COLO829 (cell line): ENCODE measurements at places on chromosomes 12 and 14.

- DNase-seq = no peak
Observed at GRCh38 chr12:132449565-132450417, 40.2 kb upstream of the FBRSL1 start.

- no peak for DNase-seq
Observed at GRCh38 chr12:121116318-121117225, 16.1 kb upstream of the P2RX7 start.

GRCh38 chr12:112370199-112370598, 12.0 kb downstream of the HECTD4 start:
- no peak for DNase-seq

DNA sequence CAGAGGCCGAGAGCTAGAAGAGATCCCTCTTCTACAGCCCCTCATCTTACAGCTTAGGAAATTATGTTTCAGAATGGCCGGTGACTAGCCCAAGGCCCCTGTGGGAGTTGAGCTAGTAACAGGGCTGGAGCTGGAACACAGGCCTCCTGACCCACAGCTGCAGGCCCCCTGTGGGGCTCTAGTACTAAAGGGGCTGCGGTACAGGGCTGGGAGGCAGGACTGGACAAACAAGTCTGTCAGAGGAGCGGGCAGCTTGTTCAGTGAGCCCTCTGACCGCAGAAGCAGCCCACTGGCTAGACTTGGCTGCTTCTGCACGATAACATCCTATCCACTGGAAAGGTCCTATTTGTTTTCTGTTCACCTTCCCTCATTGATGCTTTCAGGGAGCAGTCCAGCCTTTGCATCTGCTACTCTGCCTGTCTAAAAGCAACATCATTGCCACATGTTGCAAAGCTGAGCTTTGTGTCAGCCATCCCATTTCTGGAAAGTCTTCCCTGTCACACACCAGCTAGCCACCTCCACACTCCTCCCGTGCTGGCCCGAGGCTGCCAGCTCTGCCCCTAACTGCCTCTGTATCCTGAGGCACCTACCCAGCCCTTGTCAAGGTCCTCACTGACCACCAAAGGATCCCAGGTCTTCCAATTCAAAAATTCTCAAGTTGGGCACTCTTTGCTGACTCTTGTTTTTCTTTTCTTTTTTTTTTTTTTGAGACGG, 10.2 kb downstream of the PSMC1 start:
- no peak for DNase-seq

- DNase-seq = peak; percentile 55
Observed at GRCh38 chr14:24411443-24412389, 12.9 kb downstream of the NYNRIN start.

GRCh38 chr12:93413064-93413463, 28.7 kb downstream of the UBE2N start:
- DNase-seq = no peak

DNA sequence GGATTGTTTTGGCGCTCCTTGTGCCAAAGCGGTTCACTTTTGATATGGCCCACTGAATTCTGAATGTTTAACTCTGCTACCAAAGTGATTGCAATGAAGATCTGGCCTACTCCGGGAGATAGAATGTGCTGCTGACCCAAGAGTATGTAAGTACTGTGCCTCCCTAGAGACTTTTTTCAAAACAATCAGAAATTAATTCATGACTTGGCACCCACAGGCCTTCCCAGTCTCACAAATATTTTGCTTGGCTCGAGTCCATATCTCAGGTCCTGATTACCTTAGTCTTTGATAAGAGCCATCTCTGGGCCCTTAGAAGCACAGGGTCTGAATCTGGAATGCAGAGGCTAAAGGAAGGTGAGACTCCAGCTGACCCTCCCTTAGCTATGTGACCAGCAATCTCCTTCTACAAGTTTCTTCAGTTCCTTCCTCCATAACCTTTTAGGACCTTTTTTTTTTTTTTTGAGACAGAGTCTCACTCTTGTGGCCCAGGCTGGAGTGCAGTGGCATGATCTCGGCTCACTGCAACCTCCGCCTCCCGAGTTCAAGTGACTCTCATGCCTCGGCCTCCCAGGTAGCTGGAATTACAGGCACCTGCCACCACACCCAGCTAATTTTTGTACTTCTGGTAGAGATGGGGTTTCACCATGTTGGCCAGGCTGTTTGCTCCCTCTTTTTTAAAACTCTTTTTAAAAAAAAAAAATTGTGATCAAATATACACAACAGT, 49.5 kb upstream of the METAP2 start:
- DNase-seq = no peak

GRCh38 chr14:46574221-46574977, 77.2 kb downstream of the RPL10L start:
- DNase-seq = peak; percentile 45

GRCh38 chr12:129594098-129594497, 309.7 kb downstream of the TMEM132D start:
- DNase-seq = no peak

DNA sequence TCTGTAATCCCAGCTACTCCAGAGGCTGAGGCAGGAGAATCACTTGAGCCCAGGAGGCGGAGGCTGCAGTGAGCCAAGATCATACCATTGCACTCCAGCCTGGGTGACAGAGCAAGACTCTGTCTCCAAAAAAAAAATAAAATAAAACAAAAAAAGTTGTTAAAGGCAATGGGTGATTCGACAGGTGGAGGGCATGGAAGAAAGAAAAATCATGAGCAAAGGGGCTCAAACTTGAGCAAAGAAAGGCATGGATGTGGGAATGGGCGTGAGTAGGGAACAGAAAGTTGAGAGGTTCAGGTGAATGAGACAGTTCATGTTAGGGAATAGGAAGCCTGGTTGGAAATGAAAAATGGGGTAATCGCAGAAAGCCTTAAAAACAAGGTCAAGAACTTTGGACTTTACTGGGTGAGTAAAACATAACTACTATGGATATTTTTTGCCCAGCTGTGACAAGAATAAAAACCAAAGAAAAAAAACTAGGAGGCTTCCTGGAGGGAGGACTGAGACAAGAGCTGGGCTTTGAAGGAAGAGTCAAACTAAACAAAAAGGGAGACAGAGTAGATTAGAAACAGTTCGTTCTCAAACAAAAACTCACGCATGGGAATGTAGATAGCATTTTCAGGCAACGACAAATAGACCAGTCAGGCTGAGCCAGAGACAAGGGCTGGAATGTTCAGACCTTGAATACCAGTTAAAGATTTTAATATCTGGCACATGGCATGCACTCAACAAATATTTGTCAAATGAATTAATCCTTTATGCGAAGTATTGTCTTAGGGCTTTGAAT, 18.8 kb downstream of the PYM1 start:
- DNase-seq = peak; percentile 81

DNA sequence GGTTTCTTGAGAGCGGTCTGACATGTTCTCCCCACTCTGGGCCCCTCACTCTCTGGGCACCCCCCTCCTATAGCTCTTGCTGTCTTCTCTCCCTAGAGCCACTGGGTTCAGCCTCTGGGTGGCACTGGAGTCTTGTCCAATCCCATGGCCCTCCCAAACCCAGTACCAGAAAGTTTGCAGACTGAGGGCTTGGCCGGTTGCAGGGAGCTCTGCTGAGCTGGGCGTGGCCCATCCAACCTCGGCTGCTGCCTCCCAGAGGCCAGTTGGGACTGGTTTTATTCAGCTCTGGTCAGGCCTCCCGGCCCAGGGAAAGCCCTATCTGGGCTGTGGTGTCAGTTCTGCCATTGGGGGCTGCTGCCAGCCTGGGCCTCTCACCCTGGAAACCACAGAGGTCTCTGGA, 37.9 kb downstream of the ISCA2 start:
- no peak for DNase-seq

DNA sequence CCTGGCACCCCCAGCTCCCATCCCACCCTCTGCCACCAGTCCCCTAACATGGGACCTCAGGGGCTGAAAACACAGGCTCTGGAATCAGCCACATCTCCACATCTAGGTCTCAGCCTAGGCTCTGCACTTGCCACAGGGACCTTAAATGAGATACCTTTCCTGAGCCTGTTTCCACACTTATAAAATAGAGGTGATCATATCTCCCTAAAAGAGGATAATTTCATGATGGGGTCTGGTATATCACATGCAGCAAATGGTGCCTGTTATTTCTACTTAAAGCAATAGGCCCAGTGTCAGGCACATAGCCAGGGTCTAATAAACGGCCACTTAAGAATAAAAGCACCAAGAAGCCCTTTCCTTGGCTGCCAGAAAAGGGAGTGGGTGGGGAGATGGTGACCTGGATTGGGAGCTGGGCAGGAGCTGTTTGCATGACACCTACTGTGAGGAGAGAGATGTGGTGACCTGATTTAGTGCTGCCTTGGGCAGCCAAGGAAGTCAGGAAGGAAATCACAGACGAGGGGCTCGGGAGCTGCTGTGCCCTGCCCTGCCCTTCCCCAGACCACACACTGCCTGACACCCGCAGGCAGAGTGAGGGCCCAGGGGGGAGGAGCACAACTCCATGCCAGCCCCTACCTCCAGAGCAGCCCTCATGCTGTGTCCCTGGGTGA, 71.2 kb downstream of the IRF2BPL start:
- DNase-seq = no peak

- no peak for DNase-seq
Observed at GRCh38 chr14:51563560-51563959, 88.2 kb upstream of the FRMD6 start.
